Effector memory CD8-positive, alpha-beta T cell (primary cell): ENCODE measurements at places on chromosomes 3 and 15.

DNA sequence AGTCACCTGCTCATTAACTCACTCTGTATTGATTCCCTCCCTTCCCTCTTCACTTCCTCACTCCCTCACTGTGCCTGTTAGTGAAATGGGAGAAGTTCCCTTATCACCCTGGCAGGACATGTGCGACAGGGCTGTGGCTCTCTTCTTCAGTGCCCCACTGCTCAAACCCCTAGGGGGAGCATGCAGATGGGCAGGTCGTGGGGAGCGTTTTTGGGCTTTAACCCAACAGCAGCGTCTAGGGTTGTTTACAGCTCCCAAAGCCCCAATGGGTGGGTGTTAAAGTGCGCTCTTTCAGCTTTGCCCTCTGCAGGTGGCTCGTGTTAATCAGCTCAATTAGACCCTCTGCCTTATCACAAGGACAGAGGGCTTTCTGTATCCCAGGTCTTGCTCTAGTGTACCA is 447.8 kb upstream of the PROK2 start:
- DNase-seq: no peak

DNA sequence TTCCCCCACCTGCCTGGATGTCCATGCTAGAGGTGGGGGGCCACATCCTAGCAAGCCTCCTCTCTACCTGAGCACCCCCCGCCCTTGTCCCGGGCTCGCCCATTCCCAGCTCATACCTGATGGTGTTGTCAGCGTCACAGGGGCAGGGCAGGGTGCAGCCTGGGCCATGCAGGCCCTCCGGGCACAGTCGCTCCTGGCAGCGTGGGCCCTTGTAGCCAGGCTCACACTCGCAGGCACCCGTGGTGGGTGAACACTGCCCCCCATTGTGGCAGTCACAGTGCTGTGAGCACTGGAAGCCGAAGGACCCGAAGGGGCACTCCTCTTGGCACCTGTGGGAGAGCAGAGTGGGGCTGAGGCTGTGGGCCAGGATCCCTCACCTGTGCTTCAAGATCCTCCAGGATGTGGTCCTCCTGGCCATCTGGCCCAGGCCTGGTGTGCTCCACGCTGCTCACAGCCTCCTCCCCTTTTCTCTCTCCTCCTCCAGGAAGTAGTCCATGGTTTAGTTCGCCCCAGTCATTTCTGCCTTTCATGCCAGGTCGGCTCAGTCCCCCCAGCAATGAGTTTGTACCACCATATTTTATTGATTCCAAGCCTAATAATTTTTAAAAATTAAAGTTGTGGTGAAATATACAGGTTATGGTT is 95.6 kb downstream of the RAB11A start:
- DNase-seq: no peak

GRCh38 chr3:33034601-33035000 is 62.3 kb downstream of the GLB1 start:
- DNase-seq: no peak

GRCh38 chr15:93051236-93052089 is 37.5 kb downstream of the RGMA start:
- DNase-seq: no peak

DNA sequence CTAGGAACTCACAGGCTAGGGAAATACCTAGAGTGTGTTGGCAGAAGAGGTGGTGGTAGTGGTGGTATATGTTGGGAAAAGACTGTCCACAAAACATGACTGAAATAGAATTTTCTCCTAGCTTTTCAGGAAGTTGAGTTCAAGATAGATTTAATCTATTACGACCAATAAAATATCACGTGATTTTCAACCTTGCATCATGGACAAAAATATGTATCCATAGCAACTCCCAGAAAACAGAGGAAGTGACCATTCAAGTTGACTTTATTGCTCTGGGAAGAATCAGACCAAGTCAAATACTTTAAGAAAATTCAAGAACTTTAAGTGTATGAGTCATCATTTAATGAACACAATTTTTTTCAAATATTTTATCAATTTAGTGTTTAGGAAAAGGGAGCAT is 347.0 kb upstream of the ZNF385D start:
- no peak for DNase-seq

- DNase-seq: no peak
Observed at GRCh38 chr3:11576453-11576852, 67.3 kb downstream of the VGLL4 start.
